Stomach (tissue), 19 donors: ENCODE measurements at places on chromosomes 1 and 21. TPM values are rescaled to one million over a fixed set of nuclear protein-coding genes. Genes with fewer than 3 reads are reported as not detected.

- H3K36me3 ChIP-seq, result peaks cover 85% of the 10 kb centered on the region
- DNase-seq, result no peak
- H3K27ac ChIP-seq, result no peak overlapping the region
- no peak overlapping the region for H3K4me3 ChIP-seq
- H3K4me1 ChIP-seq, result no peaks in the 10 kb centered on the region
Measured at GRCh38 chr1:9602794-9603167, 14.1 kb downstream of the TMEM201 start.

GRCh38 chr21:43867332-43867703 lies 2.3 kb downstream of the AGPAT3 start:
- H3K36me3 ChIP-seq, result no peaks in the 10 kb centered on the region
- peak overlapping the region; percentile 93 for H3K27ac ChIP-seq
- H3K27me3 ChIP-seq, result no peaks in the 10 kb centered on the region
- peak overlapping the region; percentile 94 for H3K4me3 ChIP-seq

DNA sequence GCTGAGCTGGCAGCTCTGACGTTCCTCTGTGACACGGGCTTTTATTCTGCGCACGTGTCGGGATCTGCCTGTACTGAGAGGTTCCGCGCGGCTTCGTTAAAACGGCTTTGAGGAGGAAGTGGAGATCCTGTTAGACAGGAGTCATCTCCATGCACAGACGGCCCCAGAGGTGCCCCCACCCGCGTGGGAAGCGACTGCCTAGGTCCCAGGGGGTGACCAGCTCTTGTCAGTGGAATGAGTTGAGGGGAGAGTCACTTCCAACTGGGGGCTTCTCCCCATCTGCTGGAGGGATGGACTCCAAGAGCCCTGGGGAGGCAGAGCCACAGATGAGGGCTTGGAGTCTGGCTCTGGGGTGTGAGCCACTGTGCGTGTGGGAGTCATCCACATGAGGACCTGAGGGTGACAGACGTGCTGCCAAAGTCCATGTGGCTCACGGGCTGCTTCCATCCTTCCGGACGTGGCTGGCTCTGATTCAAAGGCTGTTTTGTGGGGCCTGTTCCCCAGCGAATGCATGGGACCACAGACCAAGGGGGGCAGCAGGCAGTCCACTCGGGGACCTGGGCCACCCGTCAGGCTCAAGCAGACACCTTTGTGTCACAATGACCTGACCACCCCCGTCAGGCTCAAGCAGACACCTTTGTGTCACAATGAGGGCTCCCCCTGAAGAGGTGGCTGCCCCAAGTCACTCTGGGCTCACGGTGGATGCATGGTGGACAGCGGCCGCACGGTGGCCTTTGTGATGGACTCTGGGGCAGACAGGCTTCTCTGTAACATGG lies 26.8 kb downstream of the PTTG1IP start:
- H3K4me1 ChIP-seq, result peaks cover 19% of the 10 kb centered on the region
- peak overlapping the region; percentile 29 for H3K4me3 ChIP-seq
- no peak overlapping the region for H3K27ac ChIP-seq
- peaks cover 22% of the 10 kb centered on the region for H3K27me3 ChIP-seq
- H3K36me3 ChIP-seq, result peaks cover 41% of the 10 kb centered on the region

- H3K27ac ChIP-seq, result no peak overlapping the region
- H3K4me3 ChIP-seq, result no peak overlapping the region
- H3K27me3 ChIP-seq, result no peaks in the 10 kb centered on the region
- H3K36me3 ChIP-seq, result no peaks in the 10 kb centered on the region
- DNase-seq, result no peak
Measured at GRCh38 chr1:119815361-119815760, 4.1 kb upstream of the REG4 start.

DNA sequence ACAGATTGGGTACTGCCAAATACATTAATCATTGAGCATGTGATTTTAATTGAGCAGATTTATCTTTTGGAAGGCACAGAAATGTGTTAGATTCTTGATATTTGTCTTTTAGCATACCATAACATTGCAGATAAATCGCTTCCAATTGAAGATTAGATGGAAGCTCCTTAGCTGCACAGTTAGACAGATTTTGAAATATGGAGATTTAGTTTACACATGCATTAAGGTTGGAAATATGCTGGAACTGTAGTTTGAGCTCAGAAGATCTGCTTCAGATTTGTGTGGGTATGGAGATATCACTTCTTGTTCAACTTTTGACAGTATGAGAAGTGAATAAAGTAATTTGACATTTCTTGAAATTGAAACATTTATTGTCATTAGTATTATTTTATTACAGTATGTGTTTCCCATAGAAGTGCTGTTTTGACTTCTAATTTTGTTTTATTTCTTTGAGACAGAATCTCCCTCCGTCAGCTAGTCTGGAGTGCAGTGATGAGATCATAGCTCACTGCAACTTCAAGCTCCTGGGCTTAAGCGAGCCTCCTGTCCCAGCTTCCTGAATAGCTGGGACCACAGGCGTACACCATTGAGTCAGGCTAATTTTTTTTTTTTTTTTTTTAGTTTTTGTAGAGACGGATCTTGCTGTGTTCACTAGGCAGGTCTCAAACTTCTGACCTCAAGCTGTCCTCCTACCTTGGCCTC lies 29.1 kb downstream of the THRAP3 start:
- no peaks in the 10 kb centered on the region for H3K27me3 ChIP-seq
- H3K4me3 ChIP-seq, result no peak overlapping the region

The TBX19 gene
- total RNA-seq, result 1.8 TPM

GRCh38 chr1:203183828-203184227 lies 2.7 kb downstream of the CHI3L1 start:
- H3K27ac ChIP-seq, result no peak overlapping the region
- H3K4me3 ChIP-seq, result no peak overlapping the region
- no peaks in the 10 kb centered on the region for H3K36me3 ChIP-seq
- DNase-seq, result no peak
- H3K4me1 ChIP-seq, result peaks cover 14% of the 10 kb centered on the region
